ENCODE measurements at places on chromosomes 7 and 10. TPM values are rescaled to one million over a fixed set of nuclear protein-coding genes. Genes with fewer than 3 reads are reported as not detected.

Gene LIPF
- total RNA-seq: not detected

Gene LRRC17
- total RNA-seq: 3.1 TPM

Gene CUBN
- total RNA-seq: 1.8 TPM

Gene IDI1
- total RNA-seq: 147 TPM

DNA sequence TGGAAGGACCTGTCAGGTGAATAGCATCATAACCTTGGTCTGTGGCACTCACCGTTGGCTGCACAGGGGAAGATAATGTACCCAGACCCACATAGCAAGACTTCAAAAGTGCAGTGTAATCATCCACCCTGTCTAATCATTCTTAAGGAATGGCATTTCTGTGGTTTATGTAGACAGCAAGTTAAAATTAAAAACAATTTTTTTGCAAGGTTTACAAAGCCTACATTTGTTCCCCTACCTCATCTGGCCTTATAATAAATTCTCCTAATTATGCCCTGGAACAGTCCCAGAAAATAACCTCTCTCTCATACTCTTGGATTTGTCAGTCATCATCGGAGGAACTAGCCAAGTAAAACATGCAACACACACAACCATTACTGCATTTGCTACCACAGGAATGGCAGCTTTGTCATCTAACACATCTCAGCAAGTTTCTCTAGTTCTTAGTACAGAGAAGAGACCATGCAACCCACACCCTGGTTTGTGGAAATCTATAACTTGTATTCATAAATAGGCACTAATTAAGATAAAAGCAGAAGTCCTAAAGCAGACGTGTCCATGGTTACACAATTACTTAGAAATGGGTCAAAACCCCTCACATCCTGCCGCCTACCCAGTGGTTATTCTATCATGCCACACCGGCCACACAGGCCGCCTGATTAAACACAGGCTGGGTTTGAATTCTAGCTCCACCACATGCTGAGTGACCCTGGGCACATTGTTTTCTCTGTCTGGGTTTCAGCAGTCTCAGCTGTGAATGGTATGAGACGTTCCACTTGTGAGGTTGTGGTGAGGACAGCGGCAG lies 19.1 kb downstream of the ABLIM1 start:
- no peak for DNase-seq

DNA sequence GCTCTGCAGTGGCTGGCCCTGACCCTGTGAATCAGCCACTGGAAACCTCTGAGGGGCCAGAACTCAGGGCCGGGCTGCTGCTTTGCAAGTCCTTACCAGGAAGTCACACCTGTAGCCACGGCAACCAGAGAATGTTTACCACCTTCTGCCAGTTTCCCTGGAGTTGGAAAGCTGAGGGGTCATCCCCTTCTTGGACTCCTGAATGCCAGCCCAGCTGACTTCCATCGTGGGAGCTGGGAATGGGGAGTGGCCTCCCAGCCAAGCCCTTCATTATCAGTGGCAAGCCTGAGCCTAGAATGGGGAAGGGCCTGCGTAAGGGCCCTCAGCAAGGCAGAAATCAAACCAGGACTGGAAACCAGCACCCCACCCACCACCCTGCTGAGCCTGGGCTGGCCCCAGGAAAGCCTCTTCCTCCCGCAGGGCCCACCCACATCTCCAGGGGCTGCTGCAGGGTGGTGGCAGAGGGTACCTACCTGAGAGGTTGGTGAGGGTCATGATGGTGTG lies 6.5 kb upstream of the CRHR2 start:
- DNase-seq: peak; percentile 66

DNA sequence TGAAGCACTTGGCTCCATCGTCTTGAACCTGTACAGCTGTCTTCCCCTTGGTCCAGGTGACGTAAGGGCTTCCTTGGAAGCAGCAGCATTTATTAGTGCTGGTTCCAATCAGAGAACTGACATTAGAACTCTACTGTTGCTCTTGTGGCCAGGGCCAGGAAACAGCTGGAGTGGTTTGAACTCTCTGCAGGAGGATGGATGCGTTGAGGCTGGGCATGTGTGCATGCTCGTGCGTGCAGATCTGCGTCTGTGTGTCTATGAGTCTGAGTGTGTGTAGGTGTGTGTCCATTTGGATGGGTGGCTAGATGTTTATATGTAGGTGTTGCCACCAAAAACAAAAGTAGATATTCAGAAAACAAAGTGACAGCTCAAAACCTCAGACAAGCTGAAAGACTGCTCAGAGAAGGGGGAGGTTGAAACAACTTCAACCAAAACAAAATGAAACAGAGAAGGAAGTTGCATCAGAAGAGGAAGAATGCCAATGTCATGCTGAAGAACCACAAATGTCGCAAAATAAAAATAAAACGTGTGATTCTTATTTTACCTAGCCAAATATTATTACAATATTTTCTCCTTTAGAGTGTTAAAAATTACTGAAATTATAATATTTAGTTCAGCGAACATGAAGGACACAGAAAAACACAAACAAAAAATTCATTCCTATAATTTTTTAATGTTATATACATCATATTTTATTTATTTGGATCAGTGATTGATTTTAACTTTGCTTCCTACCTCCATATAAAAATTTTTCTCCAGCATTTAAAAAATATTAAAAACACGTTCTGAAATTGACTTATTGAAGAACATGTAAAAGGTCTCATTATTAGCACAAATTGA lies 96.1 kb upstream of the MKLN1 start:
- DNase-seq: no peak

GRCh38 chr7:8514781-8515519 lies 81.5 kb downstream of the NXPH1 start:
- DNase-seq: no peak

DNA sequence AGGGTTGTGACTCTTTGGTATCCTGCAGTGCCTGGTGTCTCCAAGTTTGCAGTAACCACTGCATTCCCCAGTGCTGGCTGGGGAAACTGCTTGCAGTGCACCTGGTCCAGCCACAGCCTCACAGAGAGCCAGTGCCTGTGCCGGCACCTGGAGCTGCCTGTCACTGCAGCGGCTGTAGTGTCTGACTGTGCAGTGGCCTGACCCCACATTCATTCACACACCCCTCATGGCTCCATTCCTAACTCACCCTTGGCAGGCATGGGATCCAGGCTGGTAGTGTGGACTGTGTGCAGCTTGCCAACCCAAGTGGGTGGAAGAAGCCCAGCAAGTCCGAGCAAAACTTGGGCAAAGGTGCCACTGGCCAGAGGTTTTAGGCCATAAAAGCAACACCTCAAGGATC lies 3.7 kb upstream of the CYP3A43 start:
- DNase-seq: no peak

DNA sequence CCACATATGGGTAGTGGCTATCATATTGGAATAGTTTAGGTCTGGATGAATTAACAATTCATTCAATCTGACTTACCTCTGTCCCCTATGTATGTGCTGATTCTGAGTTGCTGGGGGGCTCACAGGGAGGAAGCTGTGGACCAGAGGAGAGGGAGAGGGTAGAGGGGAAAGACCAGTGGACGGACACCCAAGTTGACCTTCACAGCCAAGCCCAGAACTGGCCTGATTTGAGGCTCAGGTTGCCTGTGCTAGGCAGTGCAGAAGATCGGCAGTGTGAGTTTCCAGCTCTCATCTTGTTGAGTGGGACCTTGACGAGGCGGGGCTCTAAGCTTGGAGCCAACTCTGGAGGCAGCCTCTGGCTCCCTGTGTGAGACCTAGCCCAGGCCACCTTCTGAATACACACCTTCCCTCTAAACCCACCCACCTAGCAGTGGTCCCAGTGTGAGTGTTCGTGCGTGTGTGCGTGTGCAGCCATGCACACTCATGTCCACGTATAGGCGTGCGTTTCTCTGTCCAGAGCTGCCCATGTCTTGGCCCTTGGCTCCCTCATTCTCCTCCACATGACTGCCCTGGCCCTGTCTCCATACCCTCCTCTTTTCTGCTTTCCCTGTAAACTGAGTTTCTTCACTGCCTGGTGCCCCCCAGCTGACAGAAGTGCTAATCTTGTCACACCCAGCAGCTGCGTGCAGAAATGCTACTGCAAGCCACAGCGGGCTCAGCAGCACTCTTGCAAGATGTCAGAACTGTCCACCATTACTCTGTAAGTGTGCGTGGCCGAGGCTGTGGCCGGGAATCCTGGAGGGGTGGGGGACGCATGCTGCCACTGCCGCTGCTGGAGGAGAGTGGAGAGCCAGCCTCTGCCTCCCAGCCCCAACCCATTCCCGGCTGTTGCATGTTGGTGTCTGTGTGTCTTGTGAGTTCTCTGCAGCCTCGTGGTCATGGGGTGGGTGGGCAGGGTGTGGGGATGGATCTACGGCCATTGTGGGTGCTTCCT lies 47.6 kb downstream of the ADCYAP1R1 start:
- DNase-seq: no peak

GRCh38 chr7:122457969-122458368 lies 153.4 kb upstream of the FEZF1 start:
- DNase-seq: peak; percentile 75

GRCh38 chr7:28358423-28358868 lies 53.9 kb upstream of the CREB5 start:
- DNase-seq: peak; percentile 41

- DNase-seq: no peak
Observed at GRCh38 chr10:61148451-61148850, 204.5 kb upstream of the RHOBTB1 start.

GRCh38 chr7:94012746-94013145 lies 8.6 kb upstream of the BET1 start:
- DNase-seq: peak; percentile 30

DNA sequence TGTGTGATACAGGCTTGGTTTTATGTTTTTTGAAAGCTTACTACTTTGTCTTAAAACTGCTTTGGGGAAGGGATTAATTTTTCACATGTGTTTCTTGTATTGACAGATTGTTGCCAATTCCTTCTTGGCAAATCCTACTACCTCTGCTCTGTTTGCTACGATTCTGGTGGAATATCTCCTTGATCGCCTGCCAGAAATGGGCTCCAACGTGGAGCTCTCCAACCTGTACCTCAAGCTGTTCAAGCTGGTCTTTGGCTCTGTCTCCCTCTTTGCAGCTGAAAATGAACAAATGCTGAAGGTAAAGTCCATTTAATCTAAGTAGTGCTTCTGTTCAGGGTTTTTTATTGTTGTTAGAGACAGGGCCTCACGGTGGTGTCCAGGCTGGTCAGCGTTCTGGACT lies 33.6 kb downstream of the TRRAP start:
- no peak for DNase-seq
